ENCODE measurements at places on chromosomes 3 and 15. TPM values are rescaled to one million over a fixed set of nuclear protein-coding genes. Genes with fewer than 3 reads are reported as not detected.

Gene CCDC39
- not detected for total RNA-seq

Gene MAGI1
- 14.1 TPM for total RNA-seq

Gene SYNPR
- total RNA-seq, result 0.04 TPM

Gene RTP1
- total RNA-seq, result 0.04 TPM

Gene GOLGA6L9
- total RNA-seq, result 1.1 TPM

Gene PARP9
- total RNA-seq, result 12.7 TPM

Gene SLC38A3
- 1.7 TPM for total RNA-seq

Gene TEX264
- 25.4 TPM for total RNA-seq

Gene IP6K2
- total RNA-seq, result 62.8 TPM

Gene PLCB2
- 4.8 TPM for total RNA-seq

Gene SI
- not detected for total RNA-seq

Gene TRANK1
- total RNA-seq, result 5.0 TPM

Gene TMPRSS7
- not detected for total RNA-seq

Gene EPHB1
- 3.5 TPM for total RNA-seq

Gene EXD1
- total RNA-seq, result not detected

Gene EOMES
- total RNA-seq, result 0.18 TPM

Gene TTBK2
- total RNA-seq, result 11.3 TPM

Gene OSBPL10
- total RNA-seq, result 7.6 TPM

Gene FBXO40
- 2.4 TPM for total RNA-seq

Gene TAGLN3
- 3.5 TPM for total RNA-seq

Gene NCK1
- total RNA-seq, result 27.6 TPM

Gene TERB2
- total RNA-seq, result not detected

Gene FRMD4B
- 19.1 TPM for total RNA-seq

Gene UTS2B
- total RNA-seq, result 0.09 TPM
